DMS153 (cell line): ENCODE measurements at places on chromosomes 5 and 9.

DNA sequence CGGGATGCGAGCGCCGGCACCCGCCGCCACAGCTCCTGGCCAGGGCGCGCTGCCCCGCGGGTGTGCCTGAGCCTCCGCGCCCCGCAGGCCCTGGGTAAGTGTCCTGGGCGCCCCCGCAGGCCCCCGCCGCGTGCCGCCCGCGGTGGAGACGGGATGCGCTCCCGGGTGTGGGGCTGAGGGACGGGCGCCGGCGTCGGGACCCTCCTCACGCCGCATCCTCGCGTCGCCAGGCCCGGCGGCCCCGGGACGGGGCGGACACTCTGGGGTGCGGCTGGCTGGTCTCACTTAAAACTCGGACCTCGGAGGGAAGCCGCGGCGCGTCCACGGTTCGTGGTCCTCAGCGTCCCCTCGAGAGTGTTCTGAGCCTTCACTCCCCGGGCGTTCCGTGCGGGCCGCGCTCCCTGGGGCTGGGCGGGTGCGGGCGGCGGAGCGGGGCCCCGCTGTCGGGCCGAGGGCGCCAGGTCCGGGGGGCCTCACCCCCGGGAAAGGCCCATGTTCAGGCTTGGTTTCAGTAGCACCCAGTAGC is 275 bp downstream of the AHRR start:
- no peak for DNase-seq

DNA sequence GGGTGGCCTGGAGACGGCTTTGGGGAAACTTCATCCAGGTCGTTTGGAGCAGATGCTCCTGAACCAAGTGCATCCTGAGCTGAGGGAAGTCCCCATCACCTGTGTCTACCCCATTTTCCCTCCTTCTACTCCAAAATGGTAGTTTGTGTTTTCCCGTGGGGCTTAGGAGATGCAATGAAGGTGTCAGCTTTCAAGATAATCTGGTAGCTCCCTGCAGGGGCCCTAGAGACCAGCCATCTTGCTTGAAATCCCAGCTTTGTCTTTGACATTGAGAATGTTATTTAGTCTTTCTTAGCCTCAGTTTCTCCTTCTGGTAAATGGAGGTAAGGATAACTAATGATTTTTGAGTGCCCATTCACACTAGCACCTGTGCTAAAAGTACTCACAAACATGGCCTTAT is 77.4 kb downstream of the WWC1 start:
- no peak for DNase-seq

- no peak for DNase-seq
These were observed 72.5 kb upstream of the SLC1A1 start for GRCh38 chr9:4417578-4418325.

DNA sequence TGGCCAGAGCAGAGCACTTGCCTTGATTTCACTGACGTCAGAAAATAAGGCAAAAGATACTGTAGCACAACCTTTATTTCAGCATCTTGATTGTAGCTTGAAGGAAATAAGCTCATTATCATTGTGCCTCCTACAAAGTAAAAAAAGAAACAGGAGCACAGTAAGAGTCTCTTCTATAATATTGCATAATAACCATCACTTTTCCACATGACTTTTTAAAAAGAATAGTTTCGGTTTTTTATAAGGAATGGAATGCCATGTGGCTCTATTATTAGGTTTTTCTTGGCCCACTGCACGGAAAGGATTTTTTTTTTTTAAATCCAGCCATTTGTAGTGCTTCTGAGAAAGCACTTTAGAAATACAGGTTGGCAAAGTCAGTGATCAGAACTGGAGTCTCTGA is 655.3 kb downstream of the LRRC70 start:
- no peak for DNase-seq

GRCh38 chr5:177304392-177305119 is 957 bp downstream of the PRELID1 start:
- no peak for DNase-seq

- no peak for DNase-seq
These were observed 15.3 kb downstream of the NFIB start for GRCh38 chr9:14298601-14299022.

DNA sequence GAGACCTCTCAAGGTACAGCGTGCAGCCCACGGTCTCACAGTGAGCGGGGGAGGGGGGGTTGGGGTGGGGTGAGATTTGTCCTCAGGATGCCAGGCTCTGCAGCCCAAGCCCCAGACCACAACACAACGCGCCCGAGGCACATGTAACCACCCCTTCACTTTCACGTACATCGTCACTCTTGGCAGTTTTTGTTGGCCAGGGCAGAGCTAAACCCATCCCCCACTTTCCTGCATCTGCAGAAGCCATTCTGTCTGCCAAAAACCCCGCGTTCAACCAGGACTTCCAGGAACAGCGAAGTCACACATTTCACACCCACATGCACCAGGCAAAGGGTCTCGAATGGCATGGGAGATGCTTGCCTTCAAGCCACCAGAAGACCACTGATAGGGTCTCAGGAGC is 9.4 kb upstream of the SMIM23 start:
- DNase-seq, result no peak

GRCh38 chr5:13317654-13318053 is 626.8 kb downstream of the DNAH5 start:
- DNase-seq, result no peak

DNA sequence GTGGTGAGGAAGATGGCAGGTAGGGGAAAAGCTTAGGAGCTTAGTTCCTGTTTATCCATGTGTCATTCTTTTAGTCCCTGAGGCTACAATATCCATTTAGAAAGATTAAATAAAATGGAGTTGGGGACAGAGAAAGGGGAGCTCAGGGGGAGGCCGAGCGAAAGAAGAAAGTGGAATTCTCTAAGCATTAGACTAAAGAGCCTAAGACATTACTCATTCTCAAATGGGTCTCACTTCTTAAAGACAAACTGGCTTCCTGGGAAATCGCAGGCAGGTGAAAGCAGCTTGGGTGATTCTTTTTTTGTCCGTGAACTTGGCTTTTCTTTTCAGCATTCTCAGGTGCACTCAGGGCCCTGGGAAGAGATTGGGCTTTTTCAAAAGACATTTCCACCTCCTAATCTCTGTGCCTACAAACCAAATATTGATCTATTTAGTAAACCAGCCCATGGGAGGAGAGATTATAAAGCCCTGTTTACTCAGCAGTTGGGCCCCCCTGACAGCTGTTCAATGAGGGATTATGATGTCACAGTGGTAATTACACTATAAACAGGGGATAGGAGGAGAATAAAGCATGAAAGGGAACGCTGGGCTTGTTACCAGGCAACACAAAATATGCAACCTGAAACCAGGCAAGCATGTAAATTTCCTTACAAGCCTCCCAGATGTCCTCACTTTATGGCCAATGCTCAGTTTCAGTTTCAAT is 584.0 kb downstream of the ACTL7B start:
- peak; percentile 99 for DNase-seq
